ENCODE measurements at places on chromosomes 12 and 14. TPM values are rescaled to one million over a fixed set of nuclear protein-coding genes. Genes with fewer than 3 reads are reported as not detected.

POTEM gene
- total RNA-seq: not detected

RASAL1 gene
- total RNA-seq: 0.66 TPM

CBX5 gene
- total RNA-seq: 27.0 TPM

GPRC5D gene
- total RNA-seq: not detected

DPPA3 gene
- total RNA-seq: not detected

DNAH10 gene
- total RNA-seq: not detected

- H3K36me3 ChIP-seq: no peaks in the 10 kb centered on the region
- H3K4me1 ChIP-seq: no peaks in the 10 kb centered on the region
- H3K27ac ChIP-seq: no peak overlapping the region
- no peak for DNase-seq
Measured at GRCh38 chr14:95474941-95475340, 41.5 kb downstream of the SYNE3 start.

DNA sequence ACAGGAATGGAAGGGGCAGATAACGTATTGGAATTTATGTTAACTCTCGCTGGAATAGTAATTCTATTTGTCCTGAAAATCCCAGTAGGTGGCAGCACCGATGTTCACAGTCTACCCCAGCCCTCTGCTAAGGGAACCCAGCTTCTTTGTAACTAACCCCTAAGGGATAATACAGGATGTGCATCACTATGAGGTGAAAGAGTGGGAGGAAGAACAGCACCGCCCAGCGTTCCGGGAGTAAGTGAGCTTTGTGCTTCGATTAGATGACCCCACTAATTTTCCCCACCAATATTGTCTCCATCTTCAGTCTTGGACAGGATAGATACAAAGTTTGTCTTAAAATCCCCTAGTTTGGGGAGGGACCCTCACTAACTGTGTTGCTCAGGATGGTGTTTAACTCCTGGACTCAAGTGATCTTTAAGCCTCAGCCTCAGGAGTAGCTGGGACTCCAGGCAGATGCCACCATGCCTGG lies 2.7 kb downstream of the SLC2A3 start:
- H3K36me3 ChIP-seq: no peaks in the 10 kb centered on the region
- H3K27me3 ChIP-seq: no peaks in the 10 kb centered on the region
- no peak overlapping the region for H3K27ac ChIP-seq
- H3K4me1 ChIP-seq: no peaks in the 10 kb centered on the region

- H3K4me1 ChIP-seq: peaks cover 29% of the 10 kb centered on the region
- peak overlapping the region; percentile 32 for H3K4me3 ChIP-seq
- peaks cover 8% of the 10 kb centered on the region for H3K36me3 ChIP-seq
- H3K27ac ChIP-seq: no peak overlapping the region
- no peak for DNase-seq
Measured at GRCh38 chr12:57230381-57231155, 1.1 kb downstream of the SHMT2 start.

DNA sequence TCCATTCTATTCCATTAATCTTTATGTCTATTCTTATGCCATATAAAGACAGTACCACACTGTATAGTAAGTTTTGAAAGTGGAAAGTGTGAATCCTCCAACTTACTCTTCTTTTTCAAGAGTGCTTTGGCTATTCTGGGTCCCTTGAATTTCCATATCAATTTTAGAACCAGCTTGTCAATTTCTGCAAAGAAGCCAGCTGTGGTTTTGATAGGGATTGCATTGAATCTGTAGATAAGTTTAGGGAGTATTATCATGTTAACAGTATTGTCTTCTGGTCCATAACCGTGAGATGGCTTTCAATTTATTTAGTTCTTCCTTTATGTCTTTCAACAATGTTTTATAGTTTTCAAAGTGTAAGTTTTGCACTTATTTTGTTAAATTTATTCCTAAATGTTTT lies 34.2 kb upstream of the GCH1 start:
- no peaks in the 10 kb centered on the region for H3K4me1 ChIP-seq
- no peak overlapping the region for H3K4me3 ChIP-seq
- DNase-seq: no peak
- H3K27ac ChIP-seq: no peak overlapping the region
- H3K36me3 ChIP-seq: no peaks in the 10 kb centered on the region
- no peaks in the 10 kb centered on the region for H3K27me3 ChIP-seq

GRCh38 chr12:48441069-48441468 lies 31.3 kb upstream of the ANP32D start:
- no peak for DNase-seq
- no peak overlapping the region for H3K27ac ChIP-seq
- H3K4me3 ChIP-seq: no peak overlapping the region
- H3K4me1 ChIP-seq: no peaks in the 10 kb centered on the region
- no peaks in the 10 kb centered on the region for H3K27me3 ChIP-seq

DNA sequence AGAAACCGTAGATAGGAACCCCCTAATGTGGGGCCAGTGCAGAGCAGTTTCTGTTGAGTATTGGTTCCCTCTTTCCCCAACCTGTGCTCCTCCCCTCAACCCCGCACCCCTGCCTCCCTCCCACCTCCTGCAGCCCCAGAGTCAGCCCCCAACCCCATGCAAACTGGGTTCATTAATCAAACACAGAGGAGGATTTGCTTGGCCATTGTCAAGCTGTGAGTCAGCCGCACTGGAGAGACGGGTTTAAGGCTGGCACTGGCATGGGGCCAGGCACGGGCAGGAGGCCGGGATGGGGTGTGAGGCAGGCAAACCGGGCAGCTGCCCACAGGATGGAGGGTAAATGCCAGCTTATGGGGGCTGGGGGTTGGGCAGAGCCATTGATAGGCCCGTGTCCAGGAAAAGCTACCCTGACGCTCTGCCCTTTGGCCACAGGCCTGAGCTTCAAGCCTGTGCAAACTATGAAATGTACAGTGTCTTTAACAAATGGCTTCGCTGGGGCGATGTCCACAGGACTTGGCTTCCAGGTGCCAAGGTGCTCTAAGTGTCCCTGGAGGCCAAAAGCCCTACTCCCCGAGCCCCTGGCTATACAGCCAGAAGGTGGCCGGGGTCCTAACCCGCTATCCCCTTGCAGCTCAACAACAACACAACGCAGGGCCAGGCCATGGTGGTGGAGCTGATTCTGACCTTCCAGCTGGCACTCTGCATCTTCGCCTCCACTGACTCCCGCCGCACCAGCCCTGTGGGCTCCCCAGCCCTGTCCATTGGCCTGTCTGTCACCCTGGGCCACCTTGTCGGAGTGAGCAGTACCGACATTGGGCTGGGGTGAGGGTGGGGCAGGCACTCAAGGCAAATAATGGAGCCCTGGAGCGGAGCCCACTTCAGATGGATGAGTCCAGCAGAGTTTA lies 1.4 kb downstream of the AQP5 start:
- peak; percentile 85 for DNase-seq
- no peak overlapping the region for H3K4me3 ChIP-seq
- peaks cover 52% of the 10 kb centered on the region for H3K4me1 ChIP-seq
- H3K27me3 ChIP-seq: no peaks in the 10 kb centered on the region
- no peaks in the 10 kb centered on the region for H3K36me3 ChIP-seq

- DNase-seq: no peak
- no peaks in the 10 kb centered on the region for H3K4me1 ChIP-seq
- H3K27ac ChIP-seq: no peak overlapping the region
- no peaks in the 10 kb centered on the region for H3K27me3 ChIP-seq
- H3K4me3 ChIP-seq: no peak overlapping the region
Measured at GRCh38 chr12:66269757-66270383, 32.4 kb upstream of the HELB start.

- H3K27ac ChIP-seq: no peak overlapping the region
- H3K4me1 ChIP-seq: no peaks in the 10 kb centered on the region
- DNase-seq: no peak
- H3K4me3 ChIP-seq: no peak overlapping the region
- no peaks in the 10 kb centered on the region for H3K36me3 ChIP-seq
Measured at GRCh38 chr12:108235985-108236263, 103.2 kb downstream of the CMKLR1 start.

GRCh38 chr12:93358058-93358457 lies 19.7 kb upstream of the NUDT4 start:
- H3K4me1 ChIP-seq: peaks cover 4% of the 10 kb centered on the region
- H3K27ac ChIP-seq: no peak overlapping the region
- H3K4me3 ChIP-seq: no peak overlapping the region
- H3K36me3 ChIP-seq: no peaks in the 10 kb centered on the region

DNA sequence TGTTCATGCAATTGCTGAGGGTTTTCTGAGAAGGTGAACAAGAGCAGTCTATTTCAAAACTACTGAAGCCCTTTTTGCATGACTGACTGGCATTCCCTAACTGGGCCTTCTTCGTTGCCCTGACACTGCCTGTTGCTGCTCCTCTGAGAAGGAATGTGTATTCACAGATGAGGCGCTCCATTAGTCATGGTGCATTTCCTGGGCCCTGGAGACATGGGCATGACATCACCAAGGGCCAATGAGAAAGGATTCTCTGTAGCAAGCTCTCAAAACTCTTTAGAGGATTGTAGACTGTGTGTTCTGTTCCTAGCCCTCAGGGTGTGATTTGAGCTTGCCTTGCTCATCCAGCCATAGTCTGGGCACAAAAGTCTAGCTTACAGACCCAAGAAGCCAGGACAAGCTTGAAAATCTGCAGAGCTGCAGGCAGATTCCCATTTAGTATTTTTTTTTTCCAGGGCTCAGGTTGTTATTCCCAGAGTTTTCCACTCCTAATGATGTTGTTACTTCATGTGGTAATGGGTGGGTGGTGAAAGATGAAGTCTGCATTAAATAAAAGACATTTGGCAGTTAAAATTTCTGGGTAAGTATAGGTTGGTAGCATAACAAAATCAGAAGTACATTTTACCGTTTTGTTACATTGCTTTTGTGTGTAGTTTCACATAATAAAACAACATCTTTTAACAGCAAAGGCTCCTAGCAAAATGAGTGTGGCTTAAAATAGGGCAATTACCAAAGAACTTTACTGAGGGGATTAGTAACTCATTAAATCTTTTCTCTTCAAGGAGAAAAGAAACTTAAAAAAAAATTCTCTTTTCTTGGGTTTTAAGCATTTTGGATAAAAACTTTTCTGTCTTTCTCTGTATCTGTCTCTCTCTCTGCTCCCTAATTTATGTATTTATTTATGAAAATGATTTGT lies 318.4 kb downstream of the RAD51B start:
- H3K27me3 ChIP-seq: no peaks in the 10 kb centered on the region
- no peak overlapping the region for H3K4me3 ChIP-seq
- peaks cover 53% of the 10 kb centered on the region for H3K4me1 ChIP-seq
- no peak overlapping the region for H3K27ac ChIP-seq
- peak; percentile 25 for DNase-seq

DNA sequence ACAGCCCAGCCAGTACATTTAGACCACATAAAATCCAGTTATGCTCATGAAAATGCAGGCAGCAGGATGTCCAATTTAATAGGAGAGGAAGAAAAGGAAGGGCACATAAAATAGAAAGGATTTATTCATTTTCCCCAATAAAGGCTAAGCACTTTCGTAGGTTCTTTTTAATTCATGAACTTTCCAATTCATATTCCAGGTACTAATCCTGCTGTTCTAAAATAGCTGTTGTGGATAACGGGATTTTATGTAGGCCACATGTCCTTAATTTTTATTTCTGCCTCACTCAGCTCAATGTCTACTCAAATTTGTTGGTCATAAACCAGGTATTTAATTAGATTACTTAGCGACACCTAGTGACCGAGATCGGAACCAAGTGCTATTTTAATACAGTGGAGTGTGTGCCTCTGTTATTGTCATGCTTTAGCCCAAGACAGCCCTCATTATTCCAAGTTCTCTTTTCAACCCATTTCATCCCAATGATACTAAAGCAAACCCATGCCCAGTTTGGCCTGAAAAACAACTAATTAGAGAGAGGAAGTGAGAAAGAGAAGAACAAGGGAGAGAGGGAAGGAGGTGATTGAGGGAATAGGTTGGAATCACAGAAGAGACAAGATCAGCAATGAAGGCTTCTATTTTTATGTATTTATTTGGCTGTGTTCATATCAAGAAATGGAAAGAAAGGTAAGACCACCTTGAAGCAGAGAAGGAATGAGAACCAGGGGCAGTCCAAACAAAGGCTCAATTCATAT lies 45.9 kb upstream of the IFNG-AS1 start:
- no peak overlapping the region for H3K4me3 ChIP-seq
- DNase-seq: peak; percentile 77
- H3K27ac ChIP-seq: no peak overlapping the region
- no peaks in the 10 kb centered on the region for H3K36me3 ChIP-seq
- H3K4me1 ChIP-seq: peaks cover 12% of the 10 kb centered on the region

GRCh38 chr12:79309039-79309438 lies 381.7 kb downstream of the PAWR start:
- H3K27me3 ChIP-seq: no peaks in the 10 kb centered on the region
- H3K27ac ChIP-seq: no peak overlapping the region
- H3K36me3 ChIP-seq: no peaks in the 10 kb centered on the region
- no peak overlapping the region for H3K4me3 ChIP-seq
- DNase-seq: no peak

- no peak overlapping the region for H3K4me3 ChIP-seq
- DNase-seq: no peak
- peaks cover 4% of the 10 kb centered on the region for H3K4me1 ChIP-seq
- H3K27ac ChIP-seq: no peak overlapping the region
- H3K27me3 ChIP-seq: no peaks in the 10 kb centered on the region
Measured at GRCh38 chr12:130752692-130753230, 36.7 kb upstream of the RIMBP2 start.

GRCh38 chr12:121748571-121749265 lies 36.2 kb downstream of the TMEM120B start:
- H3K4me3 ChIP-seq: no peak overlapping the region
- H3K27me3 ChIP-seq: no peaks in the 10 kb centered on the region
- H3K36me3 ChIP-seq: no peaks in the 10 kb centered on the region
- no peak overlapping the region for H3K27ac ChIP-seq
- no peaks in the 10 kb centered on the region for H3K4me1 ChIP-seq

DNA sequence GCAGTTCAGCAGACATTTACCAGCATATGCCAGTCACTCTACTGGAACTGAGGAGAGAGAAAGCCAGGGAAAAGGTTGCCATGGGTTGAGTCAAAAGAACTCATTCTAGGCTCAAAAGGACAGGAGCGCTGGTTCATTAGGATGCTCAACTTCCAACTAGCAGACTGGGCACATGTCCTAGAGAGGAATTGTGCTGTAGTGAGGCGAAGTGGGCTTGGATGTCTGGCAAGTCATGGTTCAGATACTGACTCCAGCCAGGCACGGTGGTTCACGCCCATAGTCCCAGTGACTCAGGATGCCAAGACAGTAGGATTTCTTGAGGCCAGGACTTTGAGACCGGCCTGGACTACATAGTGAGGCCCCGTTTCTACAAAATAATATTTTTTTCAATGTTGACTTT lies 281.5 kb downstream of the CACNA1C start:
- no peak for DNase-seq
- no peak overlapping the region for H3K27ac ChIP-seq
- no peaks in the 10 kb centered on the region for H3K4me1 ChIP-seq
- H3K36me3 ChIP-seq: no peaks in the 10 kb centered on the region
- H3K27me3 ChIP-seq: no peaks in the 10 kb centered on the region
- H3K4me3 ChIP-seq: no peak overlapping the region

- H3K36me3 ChIP-seq: no peaks in the 10 kb centered on the region
- peak; percentile 64 for DNase-seq
- peaks cover 32% of the 10 kb centered on the region for H3K4me1 ChIP-seq
Measured at GRCh38 chr14:22973217-22974032, 8.9 kb downstream of the AJUBA start.

DNA sequence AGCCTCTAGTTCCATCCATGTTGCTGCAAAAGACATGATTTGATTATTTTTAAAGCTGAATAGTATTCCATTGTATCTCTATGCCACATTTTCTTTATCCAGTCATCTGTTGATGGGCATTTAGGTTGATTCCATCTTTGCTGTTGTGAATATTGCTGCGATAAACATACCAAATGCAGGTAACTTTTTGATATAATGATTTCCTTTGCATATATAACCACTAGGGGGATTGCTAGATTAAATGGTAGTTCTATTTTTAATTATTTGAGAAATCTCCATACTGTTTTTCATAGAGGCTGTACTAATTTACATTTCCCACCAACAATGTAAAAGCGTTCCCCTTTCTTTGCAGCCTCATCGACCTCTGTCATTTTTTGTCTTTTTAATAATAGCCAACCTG lies 342.5 kb downstream of the MDGA2 start:
- no peak for DNase-seq
- H3K27me3 ChIP-seq: no peaks in the 10 kb centered on the region
- H3K4me1 ChIP-seq: no peaks in the 10 kb centered on the region
- H3K4me3 ChIP-seq: no peak overlapping the region
- no peak overlapping the region for H3K27ac ChIP-seq
- H3K36me3 ChIP-seq: no peaks in the 10 kb centered on the region

Data from body of pancreas (tissue), 4 donors.